ENCODE measurements at places on chromosomes 7 and 10. TPM values are rescaled to one million over a fixed set of nuclear protein-coding genes. Genes with fewer than 3 reads are reported as not detected.
A peak's percentile ranks its signal among the peaks of the same experiment; 100 is the strongest.

DNA sequence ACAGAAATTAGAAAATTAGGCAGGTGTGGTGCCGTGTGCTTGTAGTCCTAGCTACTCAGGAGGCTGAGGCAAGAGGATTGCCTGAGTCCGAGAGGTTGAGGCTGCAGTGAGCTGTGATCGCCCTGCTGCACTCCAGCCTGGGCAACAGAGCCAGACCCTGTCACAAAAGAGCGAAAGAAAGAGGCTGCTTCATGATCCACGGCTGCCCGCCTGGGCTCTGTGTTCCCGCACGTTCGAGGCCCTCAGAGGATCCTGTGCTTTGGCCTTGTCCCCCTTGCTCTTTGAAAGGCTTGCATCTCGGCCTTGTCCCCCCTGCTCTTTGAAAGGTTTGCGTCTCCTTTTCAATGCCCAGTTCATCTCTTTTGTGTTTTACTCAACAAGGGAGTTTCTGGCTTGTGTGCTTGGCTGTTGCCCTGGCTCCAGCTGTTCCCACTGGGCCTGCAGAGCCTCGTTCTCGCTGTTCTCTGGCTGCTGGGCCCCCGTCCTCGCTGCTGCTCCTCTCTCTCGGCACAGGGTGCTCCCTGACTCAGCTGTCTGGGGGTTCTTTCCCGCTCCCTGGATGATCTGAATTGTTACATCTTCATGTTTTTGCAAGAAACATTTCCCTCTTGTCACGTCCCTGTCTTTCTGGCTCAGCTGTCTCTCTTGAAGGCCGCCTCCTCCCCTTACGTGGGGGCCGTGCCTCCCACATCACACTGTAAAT is 45.1 kb upstream of the INPP5A start:
- no peak overlapping the region for H3K27ac ChIP-seq
- no peak overlapping the region for H3K4me3 ChIP-seq
- no peak for DNase-seq
- no peaks in the 10 kb centered on the region for H3K27me3 ChIP-seq
- H3K4me1 ChIP-seq: peaks cover 6% of the 10 kb centered on the region
- H3K36me3 ChIP-seq: no peaks in the 10 kb centered on the region

DNA sequence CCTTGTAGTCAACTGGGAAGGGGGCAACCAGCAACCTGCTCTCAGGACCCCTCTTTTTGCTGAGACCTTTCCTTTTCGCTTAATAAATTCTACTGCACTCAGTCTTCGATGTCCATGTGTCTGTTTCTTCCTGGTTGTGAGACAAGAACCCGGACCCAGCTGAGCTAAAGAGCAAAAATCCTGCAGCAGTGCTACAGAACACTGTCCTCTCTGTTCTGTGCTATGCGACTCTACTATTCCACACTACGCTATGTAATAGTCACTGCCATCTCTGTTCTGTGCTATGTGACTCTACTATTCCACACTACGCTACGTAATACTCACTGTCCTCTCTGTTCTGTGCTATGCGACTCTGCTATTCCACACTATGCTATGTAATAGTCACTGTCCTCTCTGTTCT is 34.3 kb downstream of the DIP2C start:
- H3K4me3 ChIP-seq: no peak overlapping the region
- H3K36me3 ChIP-seq: no peaks in the 10 kb centered on the region
- no peak for DNase-seq
- H3K27ac ChIP-seq: no peak overlapping the region
- H3K4me1 ChIP-seq: no peaks in the 10 kb centered on the region
- no peaks in the 10 kb centered on the region for H3K27me3 ChIP-seq

DNA sequence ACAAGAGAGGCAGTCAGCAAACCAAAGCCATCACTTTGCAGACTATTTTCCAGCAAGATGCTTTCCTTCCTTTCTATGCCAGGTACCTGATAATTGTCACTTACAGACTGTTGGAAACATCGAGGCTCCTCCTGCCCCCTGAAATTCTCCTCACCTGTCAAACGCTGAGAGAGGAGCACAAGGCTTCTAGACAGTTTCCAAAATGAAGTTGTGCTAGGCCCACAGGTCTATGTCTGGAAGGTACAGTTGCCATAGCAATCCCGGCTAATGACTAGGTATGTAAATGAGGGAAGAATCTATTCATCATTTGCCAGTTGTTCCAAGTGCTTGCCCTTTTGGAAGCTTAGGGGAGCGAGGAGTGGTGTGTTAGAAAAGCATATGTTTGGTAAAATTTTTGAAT is 334.4 kb downstream of the CALN1 start:
- H3K36me3 ChIP-seq: no peaks in the 10 kb centered on the region
- H3K4me1 ChIP-seq: peaks cover 9% of the 10 kb centered on the region
- no peak for DNase-seq
- H3K4me3 ChIP-seq: no peak overlapping the region
- H3K27me3 ChIP-seq: no peaks in the 10 kb centered on the region

GRCh38 chr10:15742836-15743235 is 23.1 kb upstream of the ITGA8 start:
- H3K27me3 ChIP-seq: no peaks in the 10 kb centered on the region
- no peak overlapping the region for H3K4me3 ChIP-seq
- no peaks in the 10 kb centered on the region for H3K4me1 ChIP-seq
- DNase-seq: no peak
- no peaks in the 10 kb centered on the region for H3K36me3 ChIP-seq

GRCh38 chr10:26890956-26891355 is 30.2 kb upstream of the ABI1 start:
- H3K27me3 ChIP-seq: no peaks in the 10 kb centered on the region
- no peak overlapping the region for H3K27ac ChIP-seq
- H3K4me3 ChIP-seq: no peak overlapping the region
- no peaks in the 10 kb centered on the region for H3K4me1 ChIP-seq
- H3K36me3 ChIP-seq: no peaks in the 10 kb centered on the region

- H3K4me1 ChIP-seq: no peaks in the 10 kb centered on the region
- H3K4me3 ChIP-seq: no peak overlapping the region
- no peaks in the 10 kb centered on the region for H3K36me3 ChIP-seq
- no peak overlapping the region for H3K27ac ChIP-seq
- DNase-seq: no peak
These were observed 19.4 kb downstream of the SPAM1 start for GRCh38 chr7:123944395-123944794.

DNA sequence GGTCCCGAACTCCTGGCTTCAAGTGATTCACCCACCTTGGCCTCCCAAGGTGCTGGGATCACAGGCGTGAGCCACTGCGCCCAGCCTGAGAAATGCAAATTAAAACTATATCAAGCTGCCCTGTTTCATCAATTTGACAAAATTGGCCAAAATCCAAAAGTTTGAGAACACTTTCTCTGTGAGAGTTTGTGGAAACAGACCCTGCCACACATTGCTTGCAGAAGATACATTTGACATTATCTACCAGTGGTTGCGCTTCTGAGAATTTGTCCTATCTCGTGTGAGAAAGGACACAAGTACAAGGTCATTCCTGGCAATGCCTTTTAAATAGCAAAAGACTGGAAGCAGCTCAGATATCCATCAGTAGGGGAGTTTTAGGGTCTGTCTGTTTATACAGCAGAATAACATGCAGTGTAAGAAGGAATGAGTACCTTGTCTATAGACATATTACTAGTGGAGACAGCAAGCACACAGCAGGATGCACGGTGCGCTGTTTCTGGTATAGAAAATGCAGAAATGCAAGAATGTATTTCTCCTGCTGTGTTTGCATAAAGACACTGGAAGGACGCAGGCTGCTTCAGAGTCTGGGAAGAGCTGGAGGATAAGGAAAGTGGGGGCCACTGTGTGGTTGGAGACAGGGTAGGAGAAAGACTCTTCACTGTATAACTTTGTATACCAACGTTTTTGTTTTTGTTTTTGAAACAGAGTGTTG is 4.3 kb downstream of the LHPP start:
- H3K4me3 ChIP-seq: no peak overlapping the region
- no peaks in the 10 kb centered on the region for H3K27me3 ChIP-seq
- no peak for DNase-seq

- DNase-seq: no peak
- no peaks in the 10 kb centered on the region for H3K27me3 ChIP-seq
- no peak overlapping the region for H3K4me3 ChIP-seq
- no peaks in the 10 kb centered on the region for H3K36me3 ChIP-seq
These were observed 10.2 kb upstream of the CADPS2 start for GRCh38 chr7:122896509-122896908.

DNA sequence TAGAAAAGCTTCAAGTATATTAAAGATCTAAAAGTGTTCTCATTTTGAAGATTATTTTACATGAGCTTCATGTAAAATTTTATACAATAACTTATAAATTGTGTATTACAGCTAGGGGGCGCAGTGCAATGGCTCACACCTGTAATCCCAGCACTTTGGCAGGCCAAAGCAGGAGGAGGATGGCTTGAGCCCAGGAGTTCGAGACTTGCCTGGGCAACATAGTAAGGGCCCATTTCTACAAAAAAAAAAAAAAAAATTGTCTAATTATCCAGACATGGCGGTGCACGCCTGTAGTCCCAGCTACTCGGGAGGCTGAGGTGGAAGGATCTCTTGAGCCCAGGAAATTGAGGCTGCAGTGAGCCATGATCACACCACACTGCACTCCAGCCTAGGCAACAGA is 16.6 kb downstream of the ACBD5 start:
- H3K36me3 ChIP-seq: peaks cover 56% of the 10 kb centered on the region
- H3K27ac ChIP-seq: no peak overlapping the region
- H3K27me3 ChIP-seq: no peaks in the 10 kb centered on the region
- no peaks in the 10 kb centered on the region for H3K4me1 ChIP-seq
- H3K4me3 ChIP-seq: no peak overlapping the region

DNA sequence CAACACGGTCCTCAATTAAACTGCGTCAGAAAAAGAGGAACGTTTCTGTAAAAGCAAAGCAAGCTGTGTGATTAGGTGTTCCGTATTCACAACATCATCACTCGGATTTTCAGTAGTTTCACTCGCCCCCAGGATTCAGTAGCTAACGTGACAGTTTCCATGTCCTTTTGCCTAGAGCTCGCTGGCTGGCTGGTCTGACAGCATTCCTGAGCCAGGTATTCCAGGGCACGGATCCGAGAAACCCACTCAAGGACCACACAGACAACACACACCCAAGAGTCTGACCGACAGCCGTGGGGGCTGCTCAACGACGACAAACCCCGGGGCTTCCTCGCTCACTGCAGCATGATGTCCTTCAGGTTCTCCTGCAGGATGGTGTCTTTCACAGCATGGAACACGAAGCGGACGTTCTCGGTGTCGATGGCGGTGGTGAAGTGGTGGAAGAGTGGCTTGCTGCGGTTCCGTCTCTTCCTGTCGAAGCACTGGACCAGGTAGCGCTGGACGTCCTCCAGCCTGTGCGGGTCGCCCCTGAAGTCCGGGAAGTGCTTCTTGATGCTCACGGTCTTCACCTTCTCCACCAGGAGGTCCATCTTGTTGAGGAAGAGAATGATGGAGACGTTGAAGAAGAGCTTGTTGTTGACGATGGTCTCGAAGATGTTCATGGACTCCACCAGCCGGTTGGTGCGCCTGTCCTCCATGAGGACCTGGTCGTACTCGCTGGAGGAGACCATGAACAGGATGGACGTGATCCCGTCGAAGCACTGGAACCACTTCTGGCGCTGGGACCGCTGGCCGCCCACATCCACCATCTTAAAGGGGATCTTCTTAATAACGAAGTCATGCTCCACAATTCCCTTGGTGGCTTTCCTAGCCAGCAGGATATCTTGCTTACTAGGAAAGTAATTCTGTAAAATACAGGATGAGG is 43.1 kb downstream of the AMZ1 start:
- no peaks in the 10 kb centered on the region for H3K27me3 ChIP-seq
- peaks cover 16% of the 10 kb centered on the region for H3K36me3 ChIP-seq
- no peak overlapping the region for H3K27ac ChIP-seq
- no peak for DNase-seq

- no peaks in the 10 kb centered on the region for H3K27me3 ChIP-seq
- no peak overlapping the region for H3K27ac ChIP-seq
- no peak for DNase-seq
These were observed 154.1 kb upstream of the MTPN start for GRCh38 chr7:136131304-136131630.

DNA sequence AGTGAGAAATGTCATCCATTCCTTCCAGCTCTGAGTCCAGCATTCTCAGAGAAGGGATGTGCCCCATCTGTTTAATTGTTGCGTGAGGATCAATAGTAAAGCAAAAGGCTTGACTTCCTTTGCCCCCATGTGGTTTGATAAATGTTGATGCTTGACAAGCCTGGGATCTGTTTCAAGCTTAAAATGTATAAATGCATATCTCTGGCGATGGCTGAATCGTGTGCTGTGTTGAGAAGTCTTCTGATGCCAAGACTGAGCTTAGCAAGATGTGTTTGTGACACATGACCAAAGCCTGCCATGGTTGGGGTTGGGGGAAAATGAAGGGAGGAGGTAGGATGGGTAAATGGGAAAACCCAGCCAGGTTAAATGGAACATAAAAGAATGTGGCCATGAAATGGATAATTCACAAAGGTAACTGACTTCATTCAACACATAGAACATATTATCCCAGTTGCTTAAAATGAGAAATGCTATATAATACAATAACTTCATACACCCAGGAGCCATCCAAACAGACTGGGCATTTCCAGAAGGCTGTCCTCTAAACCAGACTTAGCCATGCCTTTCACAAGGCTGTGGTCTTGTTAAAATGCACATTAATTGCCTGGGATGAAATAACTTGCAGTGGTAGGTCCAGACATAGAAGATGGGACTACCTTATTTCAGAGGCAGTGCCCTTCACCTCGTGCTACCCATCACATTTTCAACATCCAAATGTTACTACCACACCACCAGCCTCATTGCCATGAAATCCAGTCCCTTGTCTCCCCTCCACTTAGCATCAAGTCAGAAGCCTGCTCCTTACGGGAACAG is 147.3 kb upstream of the PDE1C start:
- no peak overlapping the region for H3K27ac ChIP-seq
- DNase-seq: no peak
- no peak overlapping the region for H3K4me3 ChIP-seq
- no peaks in the 10 kb centered on the region for H3K4me1 ChIP-seq
- no peaks in the 10 kb centered on the region for H3K36me3 ChIP-seq

DNA sequence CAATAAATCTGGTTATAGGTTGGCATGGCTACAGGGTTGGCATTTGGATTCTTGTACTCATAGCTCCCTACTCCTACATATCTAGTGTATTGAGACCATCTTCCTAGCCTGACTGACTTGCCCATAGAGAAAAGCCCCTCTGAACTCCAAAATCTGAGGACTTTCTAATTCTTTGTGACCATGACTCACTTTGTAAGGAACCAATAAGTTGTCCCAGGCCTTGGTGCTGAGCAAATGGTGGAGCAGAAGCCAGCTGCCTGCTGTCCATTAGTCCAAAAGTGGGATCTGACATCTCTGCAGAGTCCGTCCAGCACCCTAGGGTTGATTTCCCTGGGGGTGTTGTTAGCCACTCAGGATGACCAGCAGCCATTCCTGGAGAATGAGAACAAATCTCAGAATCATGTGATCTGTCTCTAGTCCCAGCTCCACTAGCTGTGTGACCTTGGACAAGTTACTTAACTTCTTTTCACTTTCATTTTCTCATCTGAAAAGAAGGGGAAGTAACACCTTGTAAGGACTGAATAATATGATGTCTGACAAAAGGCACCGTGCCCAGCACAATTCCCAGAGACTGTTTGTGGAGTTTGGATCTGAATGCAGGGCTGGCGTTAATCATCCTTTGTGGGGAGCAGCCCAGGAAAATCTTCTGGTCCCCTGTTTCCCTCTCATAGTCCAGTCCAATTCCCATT is 44.1 kb downstream of the MTURN start:
- H3K27me3 ChIP-seq: no peaks in the 10 kb centered on the region
- peak overlapping the region; percentile 6 for H3K4me3 ChIP-seq
- no peaks in the 10 kb centered on the region for H3K36me3 ChIP-seq
- peak overlapping the region; percentile 85 for H3K27ac ChIP-seq
- DNase-seq: peak; percentile 60
- H3K4me1 ChIP-seq: peaks cover 66% of the 10 kb centered on the region

HKDC1 gene
- not detected for polyA plus RNA-seq

PRPS1L1 gene
- not detected for polyA plus RNA-seq

TEX47 gene
- not detected for polyA plus RNA-seq

PIP gene
- polyA plus RNA-seq: not detected

OR2A5 gene
- polyA plus RNA-seq: not detected

SEMA3D gene
- not detected for polyA plus RNA-seq

AZGP1 gene
- polyA plus RNA-seq: not detected
